ENCODE measurements at places on chromosomes 2 and 18.

DNA sequence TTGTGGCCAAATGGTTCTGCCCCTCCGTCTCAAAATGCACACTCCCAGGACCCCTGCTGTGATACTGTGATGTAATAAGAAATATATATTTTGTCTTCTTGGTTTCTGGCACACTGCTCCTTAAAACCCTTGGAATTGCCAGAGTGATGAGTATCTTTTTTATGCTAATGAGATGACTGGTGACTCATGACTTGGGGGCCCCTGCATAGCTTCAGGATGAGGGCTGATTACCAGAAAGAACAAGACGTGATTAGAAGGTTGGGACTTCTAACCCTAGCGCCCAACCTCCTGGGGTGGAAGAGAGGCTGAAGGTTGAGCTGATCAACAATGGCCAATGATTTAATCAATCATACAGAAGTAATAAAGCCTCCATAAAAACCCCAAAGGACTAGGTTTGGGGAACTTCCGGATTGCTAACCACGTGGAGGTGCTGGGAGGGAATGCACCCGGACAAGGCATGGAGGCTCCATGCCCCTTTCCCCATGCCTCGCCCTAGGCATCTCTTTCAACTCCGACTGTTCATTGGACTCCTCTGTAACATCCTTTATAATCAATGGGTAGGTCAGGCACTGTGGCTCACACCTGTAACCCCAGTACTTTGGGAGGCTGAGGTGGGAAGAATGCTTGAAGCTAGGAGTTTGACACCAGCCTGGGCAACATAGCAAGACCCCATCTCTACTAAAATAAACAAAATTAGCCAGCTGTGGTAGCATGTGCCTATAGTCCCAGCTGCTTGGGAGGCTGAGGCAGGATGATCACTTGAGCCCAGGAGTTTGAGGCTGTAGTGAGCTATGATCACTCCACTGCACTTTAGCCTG is 89.1 kb downstream of the HS1BP3 start:
- DNase-seq = no peak

DNA sequence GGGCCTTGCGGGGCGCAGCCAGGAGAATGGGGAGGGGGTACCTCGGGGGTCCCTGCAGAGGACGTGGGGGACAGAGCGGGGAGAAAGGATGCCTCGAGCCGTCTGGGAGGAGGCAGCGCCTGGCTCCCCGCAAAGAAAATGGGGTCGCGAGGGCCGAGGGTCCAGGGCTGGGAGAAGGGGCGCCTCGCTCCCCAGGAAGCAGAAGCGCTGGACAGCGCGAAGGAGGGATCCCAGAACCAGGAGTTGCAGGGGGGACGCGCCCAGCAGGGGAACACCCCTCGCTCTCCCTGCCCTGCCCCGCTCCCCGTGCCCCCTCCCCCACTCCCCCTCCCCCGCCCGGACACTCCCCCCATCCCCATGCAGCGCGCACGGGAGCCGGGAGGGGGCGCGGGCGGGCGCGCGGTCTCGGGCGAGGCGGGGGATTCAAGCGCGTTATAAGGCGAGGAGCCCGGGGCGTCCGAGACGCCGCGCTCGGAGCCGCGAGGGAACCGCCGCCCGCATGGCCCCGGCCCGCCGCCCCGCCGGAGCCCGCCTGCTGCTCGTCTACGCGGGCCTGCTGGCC is at the start of gene ERFE:
Gene ERFE (plus strand): TSS at position 462 of the 562 bp plus-strand sequence. CDS start 38 bp downstream, at position 500.
- no peak for DNase-seq

DNA sequence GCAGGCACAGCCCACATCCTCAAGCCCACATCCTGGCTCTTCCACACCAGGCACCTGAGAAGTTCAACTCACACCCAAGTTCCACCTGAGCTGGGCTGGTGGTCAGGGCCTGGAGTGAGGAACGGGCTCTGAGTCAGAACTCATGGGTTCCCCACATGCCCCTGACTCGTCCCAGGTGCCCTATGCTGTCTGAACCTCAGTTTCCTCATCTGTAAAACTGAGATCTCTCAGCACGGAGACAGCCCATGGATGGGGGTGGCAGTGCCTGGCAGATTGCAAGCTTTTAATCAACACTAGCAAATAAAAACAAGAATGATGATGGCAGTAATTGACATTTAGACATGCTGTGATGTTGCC is 307.8 kb downstream of the NDUFA10 start:
- no peak for DNase-seq

DNA sequence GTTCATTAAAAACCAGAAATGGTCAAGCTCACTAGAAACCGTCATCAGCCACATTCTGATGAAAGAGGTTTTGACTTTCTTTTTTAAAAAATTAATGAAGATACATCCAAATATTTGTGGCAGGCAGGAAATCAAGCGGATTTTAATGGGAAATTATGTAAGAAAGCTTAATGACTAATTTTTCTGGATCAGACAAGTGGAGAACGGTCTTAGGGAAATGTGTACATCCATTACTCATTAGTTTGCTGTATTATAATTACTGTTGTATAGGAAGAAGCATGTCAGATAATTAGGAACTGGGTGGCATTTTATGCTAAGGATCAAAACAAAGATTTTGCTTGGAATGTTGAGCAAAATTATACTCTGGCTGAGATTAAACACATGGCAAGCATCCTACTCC is 39.4 kb downstream of the AGAP1 start:
- DNase-seq = no peak

DNA sequence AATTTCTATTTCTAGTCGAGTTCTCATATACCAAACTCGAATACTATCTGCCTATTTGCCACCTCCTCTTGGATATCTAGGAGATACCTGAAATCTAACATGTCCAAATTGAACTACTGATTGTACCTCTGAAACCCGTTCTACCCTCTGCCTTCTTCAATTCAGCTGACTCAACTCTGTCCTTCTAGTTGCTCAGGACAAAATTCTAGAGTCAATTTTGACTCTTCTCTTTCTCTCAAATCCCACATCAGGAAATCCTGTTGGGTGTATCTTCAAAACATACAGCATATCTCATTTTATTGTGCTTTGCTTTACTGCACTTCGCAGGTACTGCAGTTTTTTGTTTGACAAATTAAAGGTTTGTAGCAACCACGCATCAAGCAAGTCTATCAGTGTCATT is 137.8 kb downstream of the ZAP70 start:
- no peak for DNase-seq

- DNase-seq = no peak
Measured at GRCh38 chr2:133362061-133362476, 206.2 kb downstream of the NCKAP5 start.

- DNase-seq = no peak
Measured at GRCh38 chr2:205535001-205535400, 147.3 kb upstream of the NRP2 start.

GRCh38 chr2:201872591-201872990 is 66.3 kb downstream of the CDK15 start:
- no peak for DNase-seq

GRCh38 chr2:199902486-199903110 is 8.5 kb upstream of the C2orf69 start:
- DNase-seq = no peak

Data from AML-193 (cell line).